ENCODE measurements at places on chromosomes 2 and 18. TPM values are rescaled to one million over a fixed set of nuclear protein-coding genes. Genes with fewer than 3 reads are reported as not detected.

KCNE4 gene
- total RNA-seq = 1.2 TPM

SCN9A gene
- 2.2 TPM for total RNA-seq

CAPN14 gene
- not detected for total RNA-seq

WDPCP gene
- total RNA-seq = 3.8 TPM

COL6A3 gene
- total RNA-seq = 6.2 TPM

SERPINB13 gene
- total RNA-seq = not detected

ARHGAP25 gene
- total RNA-seq = 4.7 TPM

REG1B gene
- total RNA-seq = 4.9 TPM

NDUFV2 gene
- 151 TPM for total RNA-seq

TAF4B gene
- total RNA-seq = 0.20 TPM

PRKAG3 gene
- not detected for total RNA-seq

HDAC4 gene
- total RNA-seq = 18.3 TPM

POU3F3 gene
- total RNA-seq = not detected

CTNNA2 gene
- not detected for total RNA-seq

MSTN gene
- total RNA-seq = not detected

IL1RL1 gene
- 2.6 TPM for total RNA-seq

MYL1 gene
- total RNA-seq = not detected

LOXHD1 gene
- not detected for total RNA-seq

GPR35 gene
- total RNA-seq = 0.53 TPM

DSC3 gene
- 0.03 TPM for total RNA-seq

ANTXR1 gene
- 2.2 TPM for total RNA-seq

SUCLG1 gene
- 82.0 TPM for total RNA-seq

SIX3 gene
- not detected for total RNA-seq

TRIB2 gene
- 13.8 TPM for total RNA-seq

NMUR1 gene
- 0.30 TPM for total RNA-seq

KIF5C gene
- total RNA-seq = 0.33 TPM

LYG1 gene
- total RNA-seq = 0.65 TPM

DIPK1C gene
- total RNA-seq = not detected

ABCB11 gene
- 68.5 TPM for total RNA-seq

PROM2 gene
- total RNA-seq = 1.1 TPM

SERPINB5 gene
- not detected for total RNA-seq

TSPYL6 gene
- total RNA-seq = not detected

ZNF804A gene
- not detected for total RNA-seq

HOXD12 gene
- not detected for total RNA-seq

SPR gene
- 64.5 TPM for total RNA-seq

PTH2R gene
- total RNA-seq = 0.18 TPM

KCNG2 gene
- not detected for total RNA-seq

Data from left lobe of liver (tissue), 2 donors.